ENCODE measurements at places on chromosomes 1 and 21.
A peak's percentile ranks its signal among the peaks of the same experiment; 100 is the strongest.

DNA sequence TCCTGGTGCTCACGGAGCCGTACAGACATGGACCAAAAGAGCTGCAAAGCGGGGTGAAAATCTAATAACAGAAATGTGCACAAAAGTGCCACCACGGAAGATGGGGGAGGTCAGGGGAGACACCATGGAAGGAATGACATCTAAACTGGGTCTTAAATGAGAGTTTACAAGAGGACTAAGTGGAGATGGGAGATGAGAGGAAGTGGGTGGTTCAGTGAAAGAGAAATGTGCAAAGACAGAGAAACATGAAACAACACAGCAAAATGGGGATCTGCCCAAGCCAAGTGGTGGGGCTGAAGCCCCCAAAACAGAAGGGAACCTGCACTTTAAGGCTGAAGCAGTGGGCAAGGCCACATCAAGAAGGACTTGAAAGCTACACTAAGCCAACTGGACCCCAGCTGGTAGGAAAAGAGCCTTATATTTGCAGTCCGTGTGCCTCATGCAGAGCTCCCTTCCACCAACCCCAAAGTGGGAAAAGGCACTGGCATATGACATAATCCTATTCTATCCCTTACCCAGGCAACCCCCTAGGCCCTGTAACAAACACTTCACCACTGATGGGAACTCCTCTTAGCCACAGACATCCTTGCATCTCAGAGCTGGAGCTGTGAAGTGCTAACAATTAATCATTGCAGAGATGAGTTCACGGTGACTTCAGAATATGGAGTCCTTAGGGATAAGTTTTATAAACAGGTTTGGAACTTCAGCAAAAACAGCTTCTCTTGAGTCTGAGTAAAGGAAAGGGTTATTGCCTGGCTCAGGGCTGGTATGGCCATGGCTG, 198.6 kb upstream of the EDN2 start:
- DNase-seq: no peak

GRCh38 chr1:206734499-206735142, 36.0 kb upstream of the IL19 start:
- DNase-seq: no peak

- peak; percentile 31 for DNase-seq
Observed at GRCh38 chr1:17527036-17527914, 12.2 kb upstream of the ARHGEF10L start.

- DNase-seq: no peak
Observed at GRCh38 chr1:5189384-5189783, 535.0 kb downstream of the AJAP1 start.

- peak; percentile 42 for DNase-seq
Observed at GRCh38 chr1:7042322-7043190, 257.3 kb downstream of the CAMTA1 start.

GRCh38 chr21:27528697-27529096, 561.8 kb upstream of the ADAMTS5 start:
- no peak for DNase-seq
